ENCODE measurements at places on chromosomes 13 and 19.
A peak's percentile ranks its signal among the peaks of the same experiment; 100 is the strongest.

DNA sequence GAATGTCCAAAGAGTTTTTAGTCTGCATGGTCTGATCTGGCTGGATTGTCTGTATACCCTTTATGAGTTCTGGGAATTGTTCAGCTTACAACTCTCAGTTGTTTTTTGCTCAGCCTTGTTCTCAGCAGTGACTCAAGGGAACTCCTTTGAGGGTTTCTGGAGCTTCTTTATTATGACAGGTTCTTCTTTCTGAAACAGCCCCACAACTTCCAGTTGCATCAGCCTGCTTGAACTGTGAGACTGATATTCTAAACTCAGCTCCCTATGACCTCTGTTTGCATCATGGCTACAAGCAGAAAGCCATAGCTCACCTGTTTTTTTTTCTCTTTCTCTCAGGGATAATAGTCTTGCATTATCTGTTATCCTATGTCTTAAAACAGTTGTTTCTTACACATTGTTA, 85.0 kb downstream of the TDRD3 start:
- no peak for DNase-seq

GRCh38 chr19:50512999-50513745, 541 bp downstream of the ASPDH start:
- DNase-seq: peak; percentile 51

- DNase-seq: no peak
Measured at GRCh38 chr13:89269737-89270136, 1598.6 kb downstream of the SLITRK5 start.

DNA sequence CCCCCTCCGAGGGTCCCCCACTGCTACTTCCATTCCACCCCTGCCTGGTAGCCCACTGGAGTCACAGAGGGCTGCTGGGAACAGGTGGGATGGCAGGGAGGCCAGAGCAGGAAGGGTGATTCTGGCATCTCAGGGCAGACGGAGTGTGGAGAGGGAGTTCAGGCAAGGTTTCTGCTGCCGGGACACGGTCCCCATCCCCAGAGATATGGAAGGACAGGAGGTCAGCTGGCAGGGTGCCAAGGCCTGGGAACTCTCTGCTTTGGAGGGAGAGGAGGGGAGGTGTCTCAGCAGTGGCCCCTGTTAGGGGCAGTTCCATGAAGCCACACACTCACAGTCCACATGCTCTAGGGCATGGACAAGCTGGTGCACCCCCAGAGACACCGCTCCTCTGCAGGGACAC, 68.1 kb downstream of the CHST8 start:
- DNase-seq: no peak

- no peak for DNase-seq
Measured at GRCh38 chr13:110302997-110303396, 4.0 kb downstream of the COL4A1 start.

GRCh38 chr13:101982903-101983302, 418.9 kb downstream of the FGF14 start:
- DNase-seq: no peak

GRCh38 chr19:5522106-5522505, 45.6 kb downstream of the TINCR start:
- no peak for DNase-seq

- no peak for DNase-seq
Measured at GRCh38 chr13:24740014-24740890, 23.7 kb upstream of the RNF17 start.

DNA sequence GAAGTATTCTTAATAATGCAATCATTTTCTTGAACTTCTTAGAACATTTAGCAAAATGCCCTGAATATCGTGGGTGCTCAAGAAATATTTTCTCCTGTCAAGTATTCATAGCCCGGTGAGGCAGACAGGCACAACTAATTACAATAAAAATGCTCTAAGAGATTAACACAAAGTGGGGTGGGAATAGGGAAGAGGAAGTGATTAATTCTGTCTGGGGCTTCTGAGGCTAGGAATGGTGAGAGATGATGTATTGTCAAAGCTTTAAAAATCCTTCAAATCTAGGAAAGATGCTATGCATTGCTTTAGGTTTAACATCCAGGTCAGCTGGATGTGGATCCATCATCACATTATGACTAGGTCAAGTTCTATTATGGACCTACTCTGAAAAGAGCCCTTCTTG, 66.9 kb upstream of the POSTN start:
- no peak for DNase-seq

DNA sequence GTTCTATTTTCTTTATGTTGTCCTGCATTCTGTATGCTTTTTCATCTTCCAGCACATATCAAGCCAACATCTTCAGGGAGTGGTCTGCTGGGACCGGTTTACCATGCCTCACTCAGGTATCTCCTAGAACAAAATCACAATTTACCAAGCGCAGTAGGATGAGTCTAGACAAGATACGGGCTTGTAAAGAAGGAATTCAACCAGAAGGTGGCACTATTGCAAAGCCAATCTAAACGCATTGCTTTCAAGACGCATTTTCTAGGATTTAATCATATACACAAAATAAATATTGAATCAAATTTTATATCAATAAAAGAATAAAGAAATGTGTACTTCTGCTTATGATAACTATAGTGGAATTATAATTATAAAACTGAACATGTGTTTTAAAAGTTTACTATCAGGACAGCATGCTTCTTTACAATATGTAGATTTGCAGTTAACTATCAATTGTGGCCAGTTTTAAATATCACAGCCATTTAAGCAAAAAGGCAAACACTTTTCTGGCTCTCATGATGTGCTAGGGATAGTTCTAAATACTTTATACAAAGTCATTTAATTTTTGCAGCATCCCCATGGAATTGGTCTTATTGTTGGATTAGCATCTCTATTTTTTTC, 16.1 kb upstream of the TPP2 start:
- no peak for DNase-seq

- no peak for DNase-seq
Measured at GRCh38 chr13:100108913-100109507, 20.1 kb downstream of the PCCA start.

- DNase-seq: no peak
Measured at GRCh38 chr19:18586306-18586705, 2.3 kb upstream of the REX1BD start.

DNA sequence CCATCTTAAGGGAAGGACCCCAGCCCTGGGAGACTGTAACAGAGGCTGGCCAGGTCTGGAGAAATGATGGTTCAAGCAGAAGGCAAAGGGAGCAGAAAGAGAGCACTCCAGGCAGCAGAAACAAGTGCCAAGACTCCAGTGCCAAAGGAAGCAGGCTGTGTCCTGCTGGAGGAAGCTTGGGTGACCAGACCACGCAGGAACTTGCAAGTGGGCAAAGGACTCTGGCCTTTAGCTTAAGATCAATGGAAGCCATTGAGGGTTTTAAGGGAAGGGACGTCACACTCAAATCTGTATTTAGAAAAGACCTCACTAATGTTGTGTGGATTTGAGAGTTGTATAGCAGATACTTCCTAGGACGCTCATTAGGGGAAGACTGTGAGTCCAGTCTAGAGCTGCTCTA, 95.5 kb downstream of the MIPEP start:
- DNase-seq: no peak

GRCh38 chr19:38360839-38361631, 13.3 kb upstream of the PSMD8 start:
- DNase-seq: no peak

GRCh38 chr19:49981603-49982593, 20.9 kb upstream of the SIGLEC11 start:
- no peak for DNase-seq

- no peak for DNase-seq
Measured at GRCh38 chr19:13112555-13112954, 4.0 kb downstream of the TRMT1 start.

GRCh38 chr13:50406831-50407230, 391.6 kb downstream of the KCNRG start:
- DNase-seq: no peak

GRCh38 chr19:5074407-5074806, 105.5 kb downstream of the KDM4B start:
- DNase-seq: no peak

DNA sequence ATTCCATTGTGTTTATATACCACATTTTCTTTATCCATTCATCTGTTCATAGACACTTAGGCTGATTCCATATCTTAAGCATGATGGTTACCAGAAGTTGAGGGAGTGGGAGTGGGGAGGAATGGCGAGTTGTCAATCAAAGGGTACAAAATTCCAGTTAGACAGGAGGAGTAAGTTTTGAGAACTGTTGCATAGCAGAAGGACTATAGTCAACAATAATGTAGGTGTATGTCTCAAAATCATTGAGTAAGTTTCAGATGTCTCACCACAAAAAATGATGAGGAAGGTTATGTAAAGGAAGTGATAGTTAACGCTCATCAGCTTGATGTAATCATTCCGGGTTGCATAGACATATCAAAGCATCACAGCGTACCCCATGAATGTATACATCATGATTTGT, 4.6 kb upstream of the UBL3 start:
- no peak for DNase-seq

GRCh38 chr13:66069570-66069969, 1160.6 kb downstream of the PCDH9 start:
- DNase-seq: no peak

DNA sequence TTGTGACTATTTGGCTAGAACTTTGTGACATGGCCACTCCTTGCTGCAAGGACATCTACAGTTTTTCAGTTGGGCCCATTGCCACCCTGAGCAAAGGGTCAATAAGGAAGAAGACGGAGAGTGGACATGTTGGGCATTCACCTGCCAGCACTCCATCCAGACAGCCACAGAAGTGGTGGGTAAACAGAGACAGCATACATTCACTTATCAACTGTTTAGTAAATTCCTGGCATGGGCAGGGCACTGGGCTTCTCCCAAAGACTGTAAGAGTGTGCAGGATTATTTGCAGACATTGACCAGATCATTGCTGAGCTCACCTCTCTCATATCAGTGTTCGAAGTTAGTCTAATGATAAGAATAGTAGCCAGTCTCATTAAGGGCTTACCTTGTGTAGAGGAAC, 29.2 kb downstream of the SIPA1L3 start:
- DNase-seq: no peak

- no peak for DNase-seq
Measured at GRCh38 chr13:31885994-31886393, 145.6 kb upstream of the FRY start.

- peak; percentile 60 for DNase-seq
Measured at GRCh38 chr19:42270346-42271044, 1.4 kb downstream of the CIC start.

- no peak for DNase-seq
Measured at GRCh38 chr13:50714891-50715290, 128.6 kb downstream of the DLEU7 start.

DNA sequence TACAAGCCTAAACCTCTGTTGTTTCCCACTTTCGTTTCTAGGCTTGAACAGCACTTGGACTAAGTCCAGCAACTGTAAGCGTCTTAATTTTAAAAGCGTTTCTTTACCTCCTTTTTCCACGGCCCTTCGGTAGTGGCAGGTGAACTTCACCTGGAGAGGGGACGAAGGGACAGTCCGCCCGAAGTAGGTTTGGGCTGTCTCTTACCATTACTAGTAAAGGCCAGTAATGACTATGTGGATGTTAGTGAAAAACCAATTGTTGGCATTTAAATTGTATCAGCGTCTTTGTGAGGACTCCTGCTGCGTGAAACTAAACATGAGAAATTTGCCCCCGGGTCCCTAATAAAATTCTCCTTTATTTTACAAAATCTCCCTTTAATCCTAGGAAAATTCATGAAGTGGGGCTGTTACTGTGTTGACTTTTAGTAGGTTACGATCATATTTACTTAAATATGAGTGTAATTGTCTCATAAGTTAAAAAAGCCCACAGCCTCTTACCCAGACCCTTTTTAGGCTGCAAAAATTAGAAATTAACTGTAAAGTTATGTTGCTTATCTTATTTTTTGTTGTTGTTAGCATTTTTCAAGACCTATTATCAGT, 983 bp downstream of the ITM2B start:
- no peak for DNase-seq

DNA sequence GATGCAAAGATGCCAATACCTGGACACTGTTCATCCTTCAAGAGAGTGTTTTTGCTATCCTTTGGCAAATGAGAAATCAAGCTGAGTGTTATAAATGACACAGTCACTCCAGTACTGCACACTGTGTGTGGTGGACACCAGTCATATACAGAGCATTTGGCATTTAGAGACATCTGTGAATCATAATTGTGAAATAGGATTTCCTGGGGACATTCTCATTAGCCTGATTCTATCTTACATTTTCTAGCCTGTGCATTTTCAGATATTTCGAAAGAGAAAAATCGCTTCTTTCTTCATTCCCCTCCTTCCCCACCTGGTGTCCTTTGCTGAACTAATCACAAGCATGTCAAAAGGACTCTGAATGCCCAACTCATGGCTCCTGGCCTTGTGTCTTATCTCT, 781.0 kb upstream of the ARGLU1 start:
- DNase-seq: no peak

DNA sequence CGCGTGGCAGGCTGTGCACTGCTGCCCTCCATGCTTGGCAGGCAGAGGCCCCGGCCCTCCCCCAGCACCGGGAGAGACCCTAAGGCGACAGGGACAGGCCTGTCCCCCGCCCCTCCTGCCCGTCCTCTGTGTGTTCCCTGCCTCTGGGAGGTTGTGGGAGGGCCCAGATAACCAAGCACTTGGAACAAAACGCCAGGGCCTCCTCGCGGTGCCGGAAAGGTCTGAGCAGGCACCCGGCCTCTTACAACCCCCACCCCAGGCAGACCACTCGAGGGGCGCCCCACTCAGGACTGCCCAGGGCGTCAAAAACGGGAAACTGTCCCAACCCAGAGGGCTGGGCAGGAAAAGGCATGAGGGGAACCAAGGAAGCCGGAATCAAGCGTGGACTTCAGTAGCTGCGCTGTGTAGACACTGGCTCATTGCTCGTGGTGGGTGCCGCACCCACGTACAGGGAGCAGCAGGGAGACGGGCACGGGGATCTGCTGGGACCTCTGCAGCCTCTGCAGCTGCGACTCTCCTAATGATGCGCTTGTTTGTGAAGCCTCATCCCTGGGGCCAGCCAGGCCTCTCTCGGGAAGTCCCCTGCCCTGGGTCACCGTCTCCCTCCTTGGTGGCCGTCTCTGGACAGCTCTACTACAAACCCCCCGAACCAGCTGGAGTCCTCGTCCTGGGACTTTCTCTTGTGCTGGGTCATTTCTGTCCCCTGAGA, 20.0 kb downstream of the GNA11 start:
- no peak for DNase-seq

- DNase-seq: no peak
Measured at GRCh38 chr13:42125046-42125445, 76.6 kb downstream of the DGKH start.

Data from frontal cortex (tissue), 4 donors.